HCT116 (cell line): ENCODE measurements at places on chromosomes 16 and 17. TPM values are rescaled to one million over a fixed set of nuclear protein-coding genes. Genes with fewer than 3 reads are reported as not detected.

CDRT15 gene
- total RNA-seq = not detected

GRCh38 chr17:63019138-63019873, 53.3 kb downstream of the TANC2 start:
- H3K27me3 ChIP-seq = no peaks in the 10 kb centered on the region
- H3K36me3 ChIP-seq = peaks cover 6% of the 10 kb centered on the region
- peaks cover 43% of the 10 kb centered on the region for H3K4me1 ChIP-seq
- H3K4me3 ChIP-seq = no peak overlapping the region
- peak; percentile 78 for DNase-seq

- H3K4me1 ChIP-seq = no peaks in the 10 kb centered on the region
- no peak for DNase-seq
- no peak overlapping the region for H3K4me3 ChIP-seq
Measured at GRCh38 chr17:5986644-5987043, 83.5 kb upstream of the WSCD1 start.

GRCh38 chr17:45705123-45706009, 78.8 kb upstream of the CRHR1 start:
- no peaks in the 10 kb centered on the region for H3K36me3 ChIP-seq
- H3K4me3 ChIP-seq = peak overlapping the region; percentile 14
- H3K27me3 ChIP-seq = peaks cover 13% of the 10 kb centered on the region; the same call in 1 of the 2 replicates
- peak overlapping the region; percentile 3; the same call in 1 of the 2 replicates for H3K27ac ChIP-seq
- peak; percentile 91 for DNase-seq

DNA sequence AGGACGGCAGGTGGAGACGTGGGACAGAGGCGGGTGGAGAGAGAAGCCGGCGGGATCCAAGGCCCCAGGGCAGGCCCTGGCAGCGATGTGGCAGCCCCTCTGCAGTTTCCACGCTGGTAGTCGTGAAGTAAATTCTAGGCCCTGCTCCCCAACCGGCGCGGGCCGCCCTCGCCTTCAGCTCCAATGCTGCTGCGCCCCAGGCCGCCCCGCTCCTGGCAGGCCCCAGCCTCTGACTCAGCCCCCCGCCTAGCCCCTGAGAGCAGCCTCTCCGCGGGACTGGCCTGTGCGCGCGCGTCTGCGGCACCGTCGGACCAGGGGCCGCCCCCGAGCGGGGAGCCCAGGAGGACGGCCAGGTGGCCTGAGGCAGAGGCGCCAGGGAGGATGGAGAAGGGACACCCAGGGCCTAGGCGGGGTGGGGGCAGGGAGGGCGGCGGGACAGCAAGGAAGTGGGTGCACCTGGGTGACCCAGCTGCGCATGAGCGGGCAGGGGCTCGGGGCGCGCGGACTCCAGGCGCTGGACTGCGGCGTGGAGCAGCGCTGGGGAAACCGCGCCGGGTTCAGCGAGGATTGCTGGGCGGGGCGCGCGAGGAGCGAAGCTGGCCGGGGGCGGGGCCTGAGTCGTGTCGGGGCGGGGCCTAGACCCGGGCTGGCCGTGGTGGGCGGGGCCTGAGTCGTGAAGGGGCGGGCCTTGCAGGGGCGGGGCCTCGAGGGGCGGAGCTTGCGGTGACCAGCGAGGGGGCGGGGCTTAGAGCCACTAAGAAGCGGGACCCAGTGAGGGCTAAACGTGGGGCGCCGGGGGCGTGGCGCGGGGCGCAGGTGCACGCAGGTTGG, 29.6 kb downstream of the ZNF778 start:
- peak overlapping the region; percentile 68 for H3K4me3 ChIP-seq
- no peaks in the 10 kb centered on the region for H3K36me3 ChIP-seq
- no peaks in the 10 kb centered on the region for H3K27me3 ChIP-seq
- H3K27ac ChIP-seq = peak overlapping the region; percentile 77
- peak; percentile 68 for DNase-seq

- DNase-seq = no peak
- H3K27ac ChIP-seq = no peak overlapping the region
- no peaks in the 10 kb centered on the region for H3K27me3 ChIP-seq
- H3K4me1 ChIP-seq = peaks cover 58% of the 10 kb centered on the region
- H3K4me3 ChIP-seq = no peak overlapping the region
Measured at GRCh38 chr16:85393674-85394451, 219.3 kb upstream of the GSE1 start.

- no peak overlapping the region for H3K4me3 ChIP-seq
- H3K27me3 ChIP-seq = no peaks in the 10 kb centered on the region
Measured at GRCh38 chr17:68853439-68853838, 101.8 kb downstream of the ABCA8 start.

- H3K27me3 ChIP-seq = no peaks in the 10 kb centered on the region
- H3K4me1 ChIP-seq = peaks cover 29% of the 10 kb centered on the region
- H3K27ac ChIP-seq = peak overlapping the region; percentile 100
- peaks cover 8% of the 10 kb centered on the region; the same call in 1 of the 2 replicates for H3K36me3 ChIP-seq
- DNase-seq = no peak
Measured at GRCh38 chr16:3022684-3023414, 893 bp downstream of the HCFC1R1 start.

DNA sequence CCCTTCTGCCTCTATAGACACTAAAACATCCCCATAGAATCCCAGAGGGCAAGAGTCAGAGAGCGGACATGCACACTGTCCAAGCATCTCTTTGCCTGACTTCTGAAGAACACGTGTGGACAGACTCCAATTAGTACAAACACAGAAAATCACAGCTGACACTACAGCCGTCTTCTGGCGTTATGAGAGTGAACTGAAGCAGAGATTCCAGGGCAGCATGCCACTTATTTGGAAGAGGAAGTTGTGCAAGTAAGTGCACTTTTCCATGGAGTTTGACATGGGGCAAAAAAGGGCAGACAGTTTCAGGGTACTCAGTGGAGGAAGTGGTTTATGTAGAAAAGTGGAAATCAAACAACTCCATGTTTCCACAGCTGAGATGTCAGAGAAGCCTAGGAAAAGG, 16.8 kb upstream of the ZNF287 start:
- no peaks in the 10 kb centered on the region for H3K27me3 ChIP-seq
- no peaks in the 10 kb centered on the region for H3K36me3 ChIP-seq
- H3K4me1 ChIP-seq = peaks cover 2% of the 10 kb centered on the region; the same call in 1 of the 2 replicates

- H3K27ac ChIP-seq = no peak overlapping the region
- H3K4me3 ChIP-seq = no peak overlapping the region
- DNase-seq = no peak
- no peaks in the 10 kb centered on the region for H3K36me3 ChIP-seq
Measured at GRCh38 chr17:21482189-21482865, 106.2 kb downstream of the KCNJ12 start.
